ENCODE measurements at places on chromosomes 7 and 10. TPM values are rescaled to one million over a fixed set of nuclear protein-coding genes. Genes with fewer than 3 reads are reported as not detected.

Gene CLRN3
- 6.5 TPM for total RNA-seq

Gene C1GALT1
- 30.9 TPM for total RNA-seq

Gene CALHM2
- total RNA-seq = 21.1 TPM

Gene ENTPD7
- 20.2 TPM for total RNA-seq

Gene HHEX
- total RNA-seq = 5.3 TPM

Gene OR2A7
- 17.2 TPM for total RNA-seq
